Liver (tissue), 10 donors: ENCODE measurements at places on chromosomes 4 and X.

DNA sequence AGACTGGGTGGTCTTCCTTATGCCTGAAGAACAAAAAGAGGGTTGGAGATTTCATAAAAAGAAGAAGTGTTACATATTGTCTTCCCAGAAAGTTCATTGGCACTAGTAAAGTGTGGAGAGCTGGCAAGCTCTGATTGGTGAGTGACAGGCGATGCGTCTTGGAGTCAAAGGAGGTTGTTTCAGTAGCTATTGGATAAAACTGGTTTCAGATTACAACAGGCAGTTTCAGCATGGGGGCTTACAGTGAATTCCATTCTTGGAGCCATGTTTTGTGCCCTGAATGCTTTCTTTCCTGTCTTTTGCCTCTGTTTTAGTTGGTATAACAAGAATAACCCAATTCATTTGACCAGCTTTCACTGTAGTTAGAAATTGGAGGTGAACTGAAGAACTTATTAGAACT lies 750.5 kb downstream of the ADGRL3 start:
- no peak for DNase-seq

- no peak for DNase-seq
Observed at GRCh38 chr4:70801265-70801809, 38.4 kb downstream of the GRSF1 start.

DNA sequence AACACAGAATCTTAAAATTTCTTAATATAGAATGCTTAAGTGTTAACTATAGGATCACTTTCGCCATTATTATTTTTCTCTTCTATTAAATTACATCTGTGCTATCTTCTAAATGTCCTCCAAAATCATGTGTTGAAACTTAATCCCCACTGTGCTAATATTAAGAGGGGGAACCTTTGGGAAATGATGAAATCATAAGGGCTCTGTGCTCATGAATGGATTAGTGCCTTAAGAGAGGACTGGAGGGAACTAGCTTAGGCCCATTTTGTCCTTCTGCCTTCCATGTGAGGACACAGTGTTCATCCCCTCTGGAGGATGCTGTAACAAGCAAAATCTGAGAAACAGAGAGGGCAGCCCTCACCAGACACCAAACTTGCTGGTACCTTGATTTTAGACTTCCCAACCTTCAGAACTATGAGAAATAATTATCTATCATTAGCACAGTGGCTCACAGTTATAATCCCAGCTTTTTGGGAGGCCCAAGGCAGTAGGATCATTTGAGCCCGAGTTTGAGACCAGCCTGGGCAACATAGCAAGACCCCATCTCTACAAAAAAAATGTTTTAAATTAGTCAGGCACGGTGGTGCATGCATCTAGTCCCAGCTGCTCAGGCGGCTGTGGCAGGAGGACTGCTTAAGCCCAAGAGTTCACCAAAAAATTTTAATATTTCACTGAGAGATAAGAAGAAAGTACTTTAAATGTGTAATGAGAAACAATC lies 26.3 kb downstream of the KLHL8 start:
- no peak for DNase-seq

- no peak for DNase-seq
Observed at GRCh38 chr4:182090186-182090585, 153.0 kb upstream of the TENM3 start.

GRCh38 chrX:152850465-152850864 lies 19.6 kb downstream of the NSDHL start:
- no peak for DNase-seq

DNA sequence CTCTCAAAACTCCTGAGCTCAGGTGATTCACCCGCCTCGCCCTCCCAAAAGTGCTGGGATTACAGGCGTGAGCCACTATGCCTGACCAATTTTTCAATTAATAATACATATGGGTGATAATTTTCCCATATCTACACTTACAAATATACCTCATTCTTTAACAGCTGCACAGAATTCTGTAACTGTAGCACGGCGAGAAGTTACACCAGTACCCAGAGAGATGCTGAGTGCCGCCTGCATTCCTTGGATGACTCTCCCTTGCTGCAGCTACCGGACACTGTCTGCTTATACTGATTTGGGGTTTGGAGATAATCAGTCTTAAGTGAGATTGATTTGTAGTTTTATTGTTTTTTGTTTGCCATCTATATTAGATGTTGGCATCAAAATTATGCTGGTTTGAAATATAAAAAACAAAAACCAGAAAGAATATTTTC lies 5.8 kb downstream of the TIFA start:
- DNase-seq: no peak

DNA sequence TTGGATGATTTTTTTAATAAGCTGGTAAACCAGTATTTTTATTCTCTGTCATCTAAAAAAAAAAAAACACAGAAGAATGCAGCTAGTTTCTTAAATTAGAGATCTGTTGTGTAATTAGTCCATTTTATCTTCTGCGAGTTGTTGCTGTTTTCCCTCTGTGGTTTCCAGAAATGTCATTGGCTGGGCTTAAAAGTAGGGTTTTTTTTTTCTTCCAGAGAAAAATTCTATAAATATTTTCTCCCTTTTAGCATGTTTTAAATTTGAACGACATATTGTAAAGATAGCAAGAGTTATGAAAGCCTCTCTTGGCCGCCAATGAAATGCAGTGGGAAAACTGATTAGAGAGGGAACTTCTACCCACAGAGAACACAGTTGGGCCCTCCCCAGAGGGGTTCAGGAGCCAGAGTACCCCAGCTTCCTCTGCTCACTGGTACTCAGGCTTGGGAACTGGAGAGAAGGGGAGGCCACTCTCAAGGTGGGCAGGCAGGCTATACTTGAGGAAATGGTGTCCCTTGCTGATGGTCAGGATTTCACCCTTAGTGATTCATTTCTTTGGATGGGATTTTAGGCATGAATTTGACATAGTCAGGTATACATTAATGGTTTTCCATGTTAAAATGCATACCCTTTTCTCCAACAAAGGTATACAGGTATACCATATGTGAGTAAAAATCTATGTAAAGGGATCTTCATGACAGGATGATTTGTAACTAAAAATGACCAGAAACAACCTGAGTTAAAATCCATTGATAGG lies 166.1 kb downstream of the BCOR start:
- no peak for DNase-seq

DNA sequence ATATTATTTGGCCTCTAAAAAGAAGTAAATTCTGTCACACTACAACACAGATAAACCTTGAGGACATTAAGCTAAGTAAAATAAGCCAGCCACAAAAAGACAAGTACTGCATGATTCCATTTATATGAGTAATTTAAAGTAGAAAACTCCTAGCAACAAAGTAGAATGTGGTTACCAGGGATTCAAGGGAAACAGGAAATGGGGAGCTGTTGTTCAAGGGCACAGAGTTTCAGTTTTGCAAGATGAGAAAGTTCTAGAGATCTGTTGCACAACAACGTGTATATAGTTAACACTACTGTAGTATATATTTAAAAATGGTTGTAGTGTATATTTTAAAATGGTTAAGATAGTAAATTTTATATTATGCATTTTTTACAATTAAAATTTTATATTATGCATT lies 25.4 kb downstream of the SEC31A start:
- no peak for DNase-seq

DNA sequence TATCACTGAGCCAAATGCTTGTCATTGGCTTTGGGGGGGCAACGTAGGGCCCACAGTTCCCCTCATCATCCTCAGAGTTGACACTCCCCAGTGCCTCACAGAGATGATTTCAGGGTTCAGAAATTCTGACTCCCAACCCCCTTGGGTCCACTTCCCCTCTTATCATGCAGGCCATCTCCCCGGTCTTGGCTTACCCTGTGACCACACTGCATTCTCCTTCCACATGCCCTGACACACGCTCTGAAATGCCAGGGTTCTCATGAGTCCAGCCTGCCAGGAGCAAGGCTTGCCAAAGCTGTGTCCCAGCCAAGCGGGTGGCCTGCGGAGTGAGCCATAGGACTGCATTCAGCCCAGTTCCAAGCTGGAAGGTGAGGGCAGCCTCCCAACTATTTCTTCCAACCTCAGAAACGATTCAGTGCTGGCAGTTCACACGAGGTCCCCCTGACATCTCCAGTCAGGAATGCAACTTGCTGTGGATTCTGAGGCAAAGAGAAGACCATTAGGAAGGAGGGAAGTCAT lies 101.2 kb downstream of the SMIM20 start:
- DNase-seq: no peak

DNA sequence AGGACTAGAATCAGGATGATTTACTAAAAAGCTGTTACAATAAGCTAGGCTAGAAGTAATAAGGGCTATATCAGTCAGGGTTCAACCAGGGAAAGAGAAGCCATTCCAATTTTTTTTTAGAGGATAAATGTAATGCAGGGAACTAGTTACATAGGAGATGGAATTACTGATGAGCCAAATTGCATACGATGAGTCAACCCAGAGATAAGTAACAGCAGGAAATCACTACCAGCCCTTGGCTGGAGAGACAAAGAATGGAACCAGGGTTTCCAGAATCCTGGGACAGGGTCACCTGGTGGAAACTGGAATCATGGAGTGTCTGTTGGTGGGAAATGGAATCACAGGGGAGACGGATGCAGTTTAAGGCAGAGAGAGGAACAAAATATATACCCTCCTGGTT lies 13.1 kb upstream of the MAGEA4 start:
- no peak for DNase-seq

GRCh38 chrX:42824541-42824940 lies 46.6 kb upstream of the PPP1R2C start:
- DNase-seq: no peak

GRCh38 chrX:642436-643240 lies 12.0 kb downstream of the SHOX start:
- DNase-seq: no peak

DNA sequence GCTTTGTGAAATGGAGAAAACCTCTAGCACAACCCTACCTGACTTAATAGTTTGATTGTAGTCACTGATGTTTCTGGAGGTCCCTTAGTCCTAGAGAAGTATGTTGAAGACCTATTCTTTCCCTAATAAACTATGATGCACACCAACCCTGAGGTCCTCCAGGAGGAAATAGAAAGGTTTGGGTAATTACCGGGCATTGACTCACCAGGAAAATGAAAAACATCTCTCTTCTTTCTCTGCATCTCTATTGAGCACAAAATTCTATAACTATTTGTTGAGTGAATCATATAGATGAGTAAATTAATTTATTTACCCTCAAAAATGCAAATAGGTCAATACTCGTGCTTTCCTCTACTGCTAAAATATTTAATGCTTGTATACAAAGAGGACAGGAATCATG lies 582.4 kb upstream of the FAM241A start:
- no peak for DNase-seq

DNA sequence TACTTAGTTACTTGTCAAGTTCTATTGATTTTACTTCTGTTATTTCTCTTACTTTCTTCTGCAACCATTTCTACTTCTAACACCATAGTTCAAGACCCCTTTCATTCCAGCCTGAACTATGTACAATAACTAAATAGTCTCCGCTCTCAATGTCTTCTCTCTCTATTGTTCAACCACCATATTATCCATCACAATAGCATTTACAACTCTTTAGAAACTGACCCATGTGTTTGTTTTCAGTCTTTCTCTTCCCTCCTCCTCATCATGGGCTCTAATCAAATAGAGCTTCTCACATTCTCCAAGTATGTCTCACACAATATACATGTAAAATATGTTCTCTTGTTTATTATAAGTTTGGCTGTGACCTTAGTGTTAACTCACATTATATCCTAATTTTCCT lies 143.6 kb downstream of the ZAR1 start:
- no peak for DNase-seq
